ENCODE measurements at places on chromosomes 6 and 20. TPM values are rescaled to one million over a fixed set of nuclear protein-coding genes. Genes with fewer than 3 reads are reported as not detected.

The NEDD9 gene
- 7.8 TPM for total RNA-seq

The ZC2HC1B gene
- not detected for total RNA-seq

The CD109 gene
- 33.5 TPM for total RNA-seq

The HSPA12B gene
- not detected for total RNA-seq

The TMEM217 gene
- total RNA-seq: 2.0 TPM

The TMEM244 gene
- not detected for total RNA-seq

The CCM2L gene
- not detected for total RNA-seq

The MACROD2 gene
- total RNA-seq: not detected

The PCED1A gene
- total RNA-seq: 24.8 TPM

The RBM39 gene
- 119 TPM for total RNA-seq

The EPHA7 gene
- under 0.01 TPM for total RNA-seq

The POU5F1 gene
- not detected for total RNA-seq

The KHDC1L gene
- not detected for total RNA-seq

The OXT gene
- total RNA-seq: not detected

The HEY2 gene
- total RNA-seq: not detected

The MCCD1 gene
- not detected for total RNA-seq

The SIRPD gene
- total RNA-seq: not detected

The BHLHE23 gene
- total RNA-seq: not detected

The DDX39B gene
- 564 TPM for total RNA-seq
